ENCODE measurements at places on chromosomes 1 and 21. TPM values are rescaled to one million over a fixed set of nuclear protein-coding genes. Genes with fewer than 3 reads are reported as not detected.

Gene DISP3
- not detected for total RNA-seq

Gene LRRC38
- total RNA-seq: not detected

Gene LAPTM5
- total RNA-seq: 19.5 TPM

Gene DLGAP3
- 0.08 TPM for total RNA-seq
